ENCODE measurements at places on chromosomes 13 and 19.
A peak's percentile ranks its signal among the peaks of the same experiment; 100 is the strongest.

DNA sequence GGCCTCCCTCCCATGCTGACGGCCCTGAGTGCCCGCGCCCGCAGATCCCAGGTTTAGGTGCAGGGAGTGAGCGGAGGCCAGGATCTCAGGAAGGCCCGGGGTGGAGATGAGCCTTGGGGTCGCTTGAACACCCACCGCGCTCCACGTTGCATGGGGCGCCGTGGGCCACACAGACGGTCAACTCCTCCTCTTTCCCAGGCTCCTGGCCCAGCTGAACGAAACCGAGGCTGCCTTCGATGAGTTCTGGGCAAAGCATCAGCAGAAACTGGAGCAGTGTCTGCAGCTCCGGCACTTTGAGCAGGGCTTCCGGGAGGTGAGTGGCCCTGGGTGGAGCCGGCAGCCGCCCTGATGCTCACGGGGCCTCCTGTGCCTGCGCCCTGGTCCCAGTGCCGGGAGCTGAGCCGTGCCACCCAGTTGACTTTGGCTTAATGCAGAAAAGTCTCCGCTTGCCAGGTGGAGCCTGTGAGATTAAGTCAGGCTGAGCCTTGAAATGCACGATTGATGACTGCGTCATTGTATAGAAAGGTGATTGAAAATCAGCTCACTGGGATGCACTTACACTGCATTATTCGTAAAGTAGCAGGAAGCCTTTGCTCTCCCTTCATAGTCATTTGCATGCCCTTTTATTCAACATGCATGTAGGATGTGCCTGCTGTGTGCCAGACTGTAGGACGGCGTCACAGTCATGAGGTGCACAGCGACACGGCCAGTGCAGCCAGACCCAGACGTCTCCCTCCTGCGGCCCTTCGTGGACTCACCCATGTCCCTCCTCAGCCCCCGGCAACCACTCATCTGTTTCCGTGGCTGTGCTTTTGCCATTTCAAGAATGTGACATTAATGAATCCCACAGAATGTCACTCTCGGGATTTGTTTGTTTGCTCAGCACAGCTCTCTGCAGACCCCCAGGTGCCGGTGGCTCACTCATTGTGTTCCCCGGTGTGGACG lies 35.5 kb upstream of the F7 start:
- no peak for DNase-seq

DNA sequence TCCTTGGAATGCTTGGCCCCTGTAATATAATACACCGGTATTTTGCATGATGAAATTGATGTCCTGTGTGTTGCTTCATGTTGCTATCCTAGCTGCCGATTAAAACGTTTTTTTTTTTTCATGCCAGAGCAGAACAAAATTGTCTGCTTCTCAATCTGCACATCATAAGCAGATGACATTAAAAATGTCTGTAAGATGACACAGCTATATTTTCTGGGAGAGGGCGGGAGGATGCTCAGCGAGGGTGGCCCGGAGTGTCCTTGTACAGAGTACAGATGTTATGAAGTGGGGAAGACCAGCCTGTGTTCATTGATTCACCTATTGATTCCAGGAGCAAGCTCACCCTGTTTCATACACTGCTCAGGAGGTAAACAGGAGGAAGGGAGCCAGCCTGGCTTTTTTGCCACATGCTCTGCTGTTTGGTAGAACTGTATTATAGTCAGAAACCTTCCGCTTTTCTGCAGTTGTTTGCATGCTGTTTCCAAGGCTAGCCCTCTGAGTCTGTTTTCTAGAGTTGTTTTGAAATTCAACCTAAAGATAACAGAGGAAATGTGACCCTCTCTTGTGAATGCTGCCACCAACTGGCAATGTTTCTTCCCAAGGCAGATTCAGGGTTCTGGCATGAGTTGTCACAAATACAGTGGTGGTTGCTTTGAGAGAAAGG lies 4.7 kb upstream of the IRS2 start:
- no peak for DNase-seq

DNA sequence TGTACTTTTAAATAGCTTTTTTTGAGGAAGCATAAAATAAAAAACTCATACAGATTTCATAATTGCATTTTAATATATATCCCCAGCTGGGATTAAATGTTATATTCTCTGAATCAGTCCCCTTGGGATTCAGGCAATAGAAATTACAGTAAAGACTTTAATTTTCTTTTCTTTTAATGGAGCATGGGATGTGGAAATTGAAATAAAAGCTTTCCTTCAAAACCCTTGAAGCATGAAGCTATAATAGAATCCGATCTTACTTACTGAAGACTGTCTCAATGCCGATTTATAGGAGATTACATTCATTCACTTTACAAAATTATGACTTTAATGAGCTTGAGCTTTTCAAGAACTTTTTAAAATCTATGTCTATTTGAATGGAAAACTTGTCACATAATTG lies 243.4 kb downstream of the SPRY2 start:
- no peak for DNase-seq

DNA sequence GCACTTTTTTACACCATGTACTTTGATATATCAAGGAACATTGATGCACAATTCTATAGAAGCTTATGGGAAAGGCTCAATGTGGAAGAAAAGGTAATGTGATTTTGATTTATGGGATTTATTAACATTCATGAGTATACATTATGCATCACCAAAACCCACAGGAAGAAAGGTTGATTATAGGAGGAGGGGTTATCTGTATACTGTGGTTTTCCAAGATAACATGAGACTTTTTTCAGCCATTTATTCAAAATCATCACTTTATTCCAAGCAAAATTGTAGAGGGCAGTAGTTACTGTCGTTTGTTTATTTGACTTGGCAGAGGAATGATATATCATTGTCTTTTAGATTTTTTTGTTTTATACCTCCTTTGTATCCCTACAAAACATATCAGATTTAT lies 54.9 kb downstream of the WDFY2 start:
- no peak for DNase-seq

DNA sequence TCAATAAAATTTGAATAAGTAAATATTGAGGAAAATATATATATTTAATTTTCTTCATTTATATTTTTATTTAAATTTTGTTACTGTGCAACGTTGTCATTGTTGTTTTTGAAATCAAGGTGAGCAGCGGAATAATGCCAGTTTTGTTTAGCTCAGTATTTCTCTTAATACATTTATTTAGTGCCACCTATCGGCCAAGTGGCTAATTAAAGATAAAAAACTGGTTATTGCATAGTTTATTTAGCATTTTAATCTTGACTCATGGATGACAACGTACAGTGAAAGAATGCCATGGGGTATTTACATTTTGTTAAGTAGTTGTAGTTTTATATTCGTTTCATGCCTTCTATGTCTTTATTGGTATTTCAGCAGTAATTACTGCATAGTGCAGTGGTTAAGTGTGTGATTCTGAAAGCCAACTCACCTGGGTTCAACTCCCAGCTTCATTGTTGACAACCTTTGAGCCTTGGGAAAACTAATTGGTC lies 265.9 kb downstream of the MYO16 start:
- no peak for DNase-seq

- DNase-seq, result no peak
Measured at GRCh38 chr13:104206450-104207044, 1140.3 kb upstream of the SLC10A2 start.

DNA sequence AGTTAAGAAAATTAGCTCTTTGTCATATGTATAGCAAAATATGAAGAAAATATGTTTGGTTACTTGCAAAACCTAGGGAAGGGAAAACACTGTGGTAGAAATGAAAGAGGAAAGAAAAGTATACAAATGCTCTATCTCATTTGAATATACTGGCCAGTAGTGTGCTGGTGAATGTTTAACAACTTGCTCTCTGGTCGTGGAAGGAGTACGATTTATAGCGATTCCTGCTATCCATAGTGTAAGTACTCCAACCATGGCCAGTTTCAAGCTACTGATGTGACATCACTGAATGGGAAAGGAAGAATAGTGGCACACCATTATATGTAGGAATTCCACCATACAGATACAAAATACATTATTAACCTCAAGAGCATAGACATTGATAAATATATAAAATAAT lies 9.3 kb downstream of the BORA start:
- no peak for DNase-seq

- DNase-seq, result no peak
Measured at GRCh38 chr13:92967923-92968322, 258.7 kb upstream of the GPC6 start.

DNA sequence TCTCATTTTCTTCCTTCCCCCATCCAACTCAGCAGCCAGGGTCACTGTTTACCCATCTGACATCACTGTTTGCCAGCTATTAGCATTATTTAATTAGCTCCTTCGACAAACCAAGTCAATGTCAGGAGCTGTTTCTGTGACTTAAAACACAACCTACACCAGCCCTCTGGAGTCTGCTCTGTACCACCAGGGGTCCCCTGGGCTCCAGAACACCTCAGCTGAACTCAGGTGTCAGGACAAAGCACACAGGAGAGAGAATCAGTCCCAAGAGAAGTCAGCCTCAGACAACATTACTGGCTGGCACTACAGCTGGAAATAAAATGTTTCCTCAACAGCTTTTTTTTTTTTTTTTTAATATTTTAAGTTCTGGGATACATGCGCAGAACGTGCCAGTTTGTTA lies 45.1 kb downstream of the DCLK1 start:
- DNase-seq, result no peak

DNA sequence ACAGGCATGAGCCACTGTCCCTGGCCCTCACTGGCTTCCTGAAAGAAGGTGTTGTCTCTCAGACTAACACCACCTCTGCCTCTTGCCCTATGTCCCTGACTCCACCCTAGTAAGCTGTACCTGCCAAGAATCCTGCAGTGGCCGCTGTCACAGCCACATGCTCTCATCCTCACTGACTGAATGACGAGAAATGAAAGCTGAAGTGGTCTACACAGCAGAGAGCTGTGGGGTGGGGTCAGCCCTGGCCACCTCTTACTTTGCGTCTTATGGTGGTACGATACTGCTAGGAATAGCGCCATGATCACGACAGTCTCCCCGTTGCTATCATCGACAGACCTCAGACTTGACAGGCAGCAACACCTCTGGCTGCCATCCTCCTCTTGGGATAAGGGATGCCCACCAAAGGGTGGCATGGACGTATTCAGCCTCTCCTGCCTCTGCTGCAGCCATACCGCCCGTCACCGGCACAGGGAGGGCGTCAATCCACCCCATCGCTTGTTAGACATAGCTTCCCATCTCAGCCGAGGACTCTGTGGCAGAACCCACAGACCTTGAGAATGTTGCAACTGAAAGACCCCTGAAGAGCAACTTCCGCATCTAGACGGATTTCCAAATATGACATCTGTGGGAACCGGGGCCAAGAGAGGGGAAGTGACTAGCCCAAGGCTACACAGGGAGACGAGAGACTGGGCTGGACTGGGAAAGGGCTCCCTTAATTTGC lies 809 bp downstream of the MYO1F start:
- DNase-seq, result no peak

DNA sequence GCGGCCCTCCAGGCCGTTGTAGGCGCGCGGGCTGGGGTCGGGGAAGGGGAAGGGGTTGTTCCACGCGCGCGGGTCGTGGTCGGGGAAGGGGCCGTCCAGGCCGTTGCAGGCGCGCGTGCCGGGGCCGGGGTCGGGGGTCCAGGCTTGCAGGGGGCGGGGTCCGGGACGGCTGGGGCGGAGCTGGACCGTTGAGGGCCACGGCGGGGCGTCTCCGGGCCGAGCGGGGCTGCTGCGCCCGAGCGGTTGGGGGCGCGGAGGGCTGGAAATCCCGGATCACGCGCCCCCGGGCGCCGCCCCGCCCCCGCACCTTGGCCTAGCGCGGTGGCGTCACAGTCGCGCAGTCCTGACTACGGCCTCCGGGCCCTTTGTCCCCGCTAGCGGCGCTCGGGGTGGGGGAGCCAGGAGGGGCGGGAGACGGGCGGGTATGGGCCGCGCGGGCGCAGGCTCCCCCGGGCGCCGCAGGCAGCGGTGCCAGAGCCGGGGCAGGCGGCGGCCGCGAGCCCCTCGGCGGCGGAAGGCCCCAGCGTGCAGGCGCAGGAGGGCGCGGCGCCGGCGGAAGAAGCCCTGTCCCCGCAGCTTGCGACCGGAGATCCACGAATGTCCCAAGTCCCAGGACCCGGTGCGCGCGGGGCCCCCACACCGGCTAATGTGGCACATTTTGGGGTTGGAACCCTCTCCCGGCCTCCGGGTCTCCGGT lies 665 bp downstream of the GPX4 start:
- DNase-seq, result no peak

DNA sequence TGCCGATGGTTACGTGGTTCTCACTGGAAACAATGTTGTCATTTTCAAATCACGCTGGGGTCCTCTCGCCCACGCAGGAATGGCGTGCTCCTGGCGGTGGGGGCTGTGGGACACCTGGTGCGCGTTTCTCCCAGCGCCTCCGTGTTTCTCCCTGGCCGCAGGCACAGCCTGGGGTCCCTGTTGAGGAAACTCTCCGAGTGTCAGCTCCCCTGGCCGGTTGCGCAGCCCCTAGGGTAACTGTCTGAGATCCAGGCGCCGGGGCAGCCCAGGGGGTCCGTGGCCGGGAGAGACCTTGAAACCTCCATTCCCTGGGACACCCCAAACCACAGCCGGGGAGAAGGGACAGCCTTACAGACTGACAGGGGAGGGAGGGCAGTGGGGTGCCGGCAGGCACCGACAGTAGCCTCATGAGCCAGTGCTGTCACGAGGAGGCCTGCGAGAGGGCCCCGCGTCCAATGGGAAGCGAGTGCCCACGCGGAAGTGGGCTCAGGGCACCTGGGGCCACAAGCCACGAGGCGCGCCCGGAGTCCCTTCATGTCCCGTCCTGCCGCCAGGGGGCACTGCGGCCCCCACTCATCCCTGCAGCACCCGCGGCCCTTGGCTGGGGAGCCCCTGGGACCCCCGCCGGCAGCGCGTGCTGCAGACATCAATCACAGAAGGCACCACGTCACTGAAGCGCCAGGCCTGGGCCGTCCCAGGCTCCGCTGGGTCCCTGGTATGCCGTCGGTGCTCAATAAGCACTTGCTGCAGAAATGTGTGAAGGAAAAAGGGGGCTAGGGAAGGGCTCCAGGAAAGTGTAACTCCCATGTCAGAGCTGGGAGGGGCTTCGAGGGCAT lies 9.5 kb downstream of the ADAMTSL5 start:
- DNase-seq, result peak; percentile 59

- DNase-seq, result no peak
Measured at GRCh38 chr19:1231729-1232637, 5.8 kb downstream of the CBARP start.

GRCh38 chr13:70178346-70178745 lies 70.1 kb upstream of the KLHL1 start:
- no peak for DNase-seq

DNA sequence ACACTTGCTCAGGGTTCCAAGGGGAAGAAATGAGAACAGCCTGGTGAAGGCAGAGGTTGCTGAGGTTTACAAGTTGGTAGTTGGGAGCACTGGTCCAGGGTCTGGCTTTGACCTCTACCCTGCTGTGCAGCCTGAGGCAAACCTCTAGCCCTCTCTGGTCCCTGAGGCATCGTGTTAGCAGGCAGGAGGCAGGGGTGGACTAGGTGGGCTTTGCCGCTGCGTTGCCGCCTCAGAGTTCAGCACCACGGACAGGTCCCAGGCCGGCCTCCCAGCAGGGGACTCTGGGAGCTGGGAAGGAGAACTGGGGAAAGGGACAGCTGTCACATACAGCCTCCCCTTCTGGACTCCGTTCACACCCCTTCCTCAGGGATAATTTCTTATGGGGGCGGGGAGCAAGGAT lies 3.1 kb downstream of the NCAN start:
- DNase-seq, result no peak

DNA sequence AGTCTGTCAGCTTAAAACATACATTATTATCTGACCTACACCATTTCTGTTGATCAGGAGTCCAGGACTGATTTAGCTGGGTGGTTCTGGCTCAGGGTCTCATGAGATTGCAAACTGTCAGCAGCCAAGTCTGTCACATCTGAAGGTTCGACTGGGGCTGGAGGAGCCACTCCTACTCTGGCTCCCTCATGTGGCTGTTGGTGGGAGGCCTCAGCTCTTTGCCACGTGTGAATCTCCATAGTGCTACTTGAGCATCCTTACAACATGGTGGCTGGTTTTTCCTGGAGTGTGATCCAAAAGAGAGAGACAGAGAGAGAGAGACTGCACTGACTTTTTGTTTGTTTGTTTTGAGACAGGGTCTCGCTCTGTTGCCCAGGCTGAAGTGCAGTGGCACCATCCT lies 63.6 kb upstream of the NFIC start:
- no peak for DNase-seq

Data from activated CD4-positive, alpha-beta T cell treated with anti-CD3 and anti-CD28 coated beads for 24 hours (primary cell).